ENCODE measurements at places on chromosomes 5 and 9.

GRCh38 chr5:42526179-42526578 lies 102.9 kb downstream of the GHR start:
- no peak for DNase-seq

DNA sequence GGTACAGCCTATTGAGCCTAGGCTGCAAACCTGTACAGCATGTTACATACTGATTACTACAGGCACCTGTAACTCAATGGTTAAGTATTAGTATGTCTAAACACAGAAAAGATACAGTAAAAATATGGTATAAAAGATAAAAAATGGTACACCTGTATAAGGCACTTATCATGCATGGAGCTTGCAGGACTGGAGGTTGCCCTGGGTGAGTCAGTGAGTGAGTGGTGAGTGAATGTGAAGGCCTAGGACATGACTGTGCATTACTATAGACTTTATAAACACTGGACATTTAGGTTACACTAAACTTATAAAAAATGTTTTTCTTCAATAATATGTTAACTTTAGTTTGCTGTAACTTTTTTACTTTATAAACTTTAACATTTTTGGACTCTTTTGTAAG lies 171.3 kb downstream of the SLC28A3 start:
- no peak for DNase-seq

DNA sequence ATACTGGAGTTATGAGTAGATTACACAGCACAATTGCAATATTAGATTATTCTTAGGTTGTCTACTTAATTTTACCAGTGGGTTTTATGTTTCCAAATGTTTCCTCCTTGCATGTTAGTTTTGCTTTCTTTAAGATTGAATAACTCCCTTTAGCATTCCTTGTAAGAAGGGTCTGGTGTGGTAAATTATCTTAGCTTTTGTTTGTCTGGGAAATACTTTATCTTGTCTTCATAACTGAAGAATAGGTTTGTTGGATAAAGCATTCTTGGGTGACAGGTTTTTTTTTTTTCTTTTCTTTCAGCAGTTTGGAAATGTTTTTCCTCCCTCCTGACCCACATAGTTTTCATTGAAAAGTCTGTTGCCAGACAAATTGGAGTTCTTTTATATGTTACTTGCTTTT lies 531.1 kb downstream of the ANXA1 start:
- DNase-seq, result no peak

DNA sequence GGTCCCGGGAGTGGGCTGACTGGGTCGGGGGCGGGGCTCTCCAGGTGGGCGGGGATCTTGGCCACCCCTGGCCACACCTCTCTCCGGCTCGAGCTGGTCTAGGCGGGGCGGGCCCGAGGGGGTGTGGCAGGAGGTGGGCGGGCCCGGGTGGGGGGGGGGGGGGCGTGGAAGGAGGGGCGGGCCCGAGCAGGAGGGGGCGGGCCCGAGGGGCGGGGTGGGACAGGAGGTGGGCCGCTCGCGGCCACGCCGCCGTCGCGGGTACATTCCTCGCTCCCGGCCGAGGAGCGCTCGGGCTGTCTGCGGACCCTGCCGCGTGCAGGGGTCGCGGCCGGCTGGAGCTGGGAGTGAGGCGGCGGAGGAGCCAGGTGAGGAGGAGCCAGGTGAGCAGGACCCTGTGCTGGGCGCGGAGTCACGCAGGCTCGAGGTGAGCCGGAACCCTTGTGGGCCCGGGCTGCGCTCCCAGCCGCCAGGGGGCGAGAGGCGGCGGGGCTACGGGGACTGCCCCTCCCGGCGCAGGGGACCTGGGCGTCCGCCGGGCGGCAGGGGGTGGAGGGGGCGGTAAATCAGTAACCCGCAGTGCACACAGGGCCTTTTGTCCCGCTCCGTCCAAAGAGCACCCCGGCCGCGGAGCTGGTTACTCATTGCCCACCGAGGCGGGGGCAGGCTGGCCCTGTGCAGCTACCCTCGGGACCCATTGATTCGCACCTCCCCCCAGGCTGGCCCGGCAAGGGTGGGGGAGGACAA lies at the start of gene FGFR4:
Gene FGFR4, plus strand, starts transcription at position 262 of the 744 bp plus-strand sequence. CDS start 2,688 bp downstream, outside the sequence.
- peak; percentile 29 for DNase-seq

DNA sequence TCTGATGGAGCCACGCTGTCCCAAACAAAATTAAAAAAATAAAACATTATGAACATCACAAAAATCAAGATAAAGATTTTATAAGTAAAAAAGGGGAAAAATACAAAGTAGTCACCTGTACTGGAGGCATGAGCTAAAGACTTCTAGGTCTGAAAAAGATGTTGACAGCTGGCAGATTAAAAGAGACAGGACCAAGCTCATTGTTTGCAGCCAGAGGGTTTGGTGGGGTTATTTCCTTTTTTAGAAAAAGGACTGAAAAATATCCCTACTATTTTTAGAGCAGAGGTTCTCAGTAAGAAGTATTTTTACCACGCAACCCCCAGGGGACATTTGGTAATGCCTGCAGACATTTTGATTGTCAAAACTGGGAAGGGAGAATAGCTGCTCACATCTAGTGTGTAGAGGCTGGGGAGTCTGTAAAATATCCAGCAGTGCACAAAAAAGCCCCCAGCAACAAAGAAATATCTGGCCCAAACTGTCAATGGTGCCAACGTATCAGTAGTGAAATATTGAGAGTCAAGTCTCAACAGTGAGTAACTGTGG lies 353.4 kb downstream of the TLE1 start:
- no peak for DNase-seq

DNA sequence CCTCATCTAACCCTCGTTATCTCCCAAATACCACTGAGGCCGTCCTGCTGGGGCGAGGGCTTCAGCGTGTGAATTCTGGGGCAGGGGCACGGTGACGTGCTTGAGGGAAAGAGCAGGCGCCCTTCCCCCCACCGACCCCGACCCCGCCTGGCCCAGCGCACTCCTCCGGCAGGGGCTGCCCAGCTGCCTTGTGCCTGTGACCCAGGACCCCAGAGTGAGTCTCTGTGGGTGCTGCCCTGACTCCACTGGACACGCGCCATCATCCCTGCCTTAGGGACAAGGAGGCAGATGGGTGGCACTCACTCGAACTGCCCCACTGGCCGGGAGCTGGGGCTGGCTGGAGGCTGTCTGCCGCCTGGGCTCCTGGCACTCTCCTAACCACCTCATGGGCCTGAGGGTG lies 136.2 kb upstream of the LPCAT1 start:
- no peak for DNase-seq

GRCh38 chr9:103474156-103474555 lies 479.0 kb downstream of the CYLC2 start:
- DNase-seq, result no peak

GRCh38 chr9:19342947-19343346 lies 37.1 kb downstream of the RPS6 start:
- no peak for DNase-seq

DNA sequence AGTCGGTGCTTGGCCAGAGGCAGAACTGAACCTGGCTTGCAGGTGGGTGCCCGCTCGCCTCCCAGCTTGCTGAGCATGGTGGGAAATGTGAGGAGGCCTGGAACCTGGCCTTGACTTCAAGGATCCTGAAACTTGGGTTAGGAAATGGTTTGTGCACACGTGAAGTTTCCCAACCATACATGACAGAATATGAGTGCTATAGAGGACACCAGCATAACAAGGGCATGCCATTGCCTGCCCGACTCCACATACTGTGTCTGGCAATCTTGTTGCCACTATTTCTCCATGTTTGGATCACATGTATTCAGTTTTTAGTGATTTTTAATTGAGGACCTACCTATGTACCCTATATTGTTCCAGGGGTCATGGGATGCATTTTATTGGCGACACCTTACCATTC lies 177.6 kb upstream of the ANKRD55 start:
- DNase-seq, result no peak

DNA sequence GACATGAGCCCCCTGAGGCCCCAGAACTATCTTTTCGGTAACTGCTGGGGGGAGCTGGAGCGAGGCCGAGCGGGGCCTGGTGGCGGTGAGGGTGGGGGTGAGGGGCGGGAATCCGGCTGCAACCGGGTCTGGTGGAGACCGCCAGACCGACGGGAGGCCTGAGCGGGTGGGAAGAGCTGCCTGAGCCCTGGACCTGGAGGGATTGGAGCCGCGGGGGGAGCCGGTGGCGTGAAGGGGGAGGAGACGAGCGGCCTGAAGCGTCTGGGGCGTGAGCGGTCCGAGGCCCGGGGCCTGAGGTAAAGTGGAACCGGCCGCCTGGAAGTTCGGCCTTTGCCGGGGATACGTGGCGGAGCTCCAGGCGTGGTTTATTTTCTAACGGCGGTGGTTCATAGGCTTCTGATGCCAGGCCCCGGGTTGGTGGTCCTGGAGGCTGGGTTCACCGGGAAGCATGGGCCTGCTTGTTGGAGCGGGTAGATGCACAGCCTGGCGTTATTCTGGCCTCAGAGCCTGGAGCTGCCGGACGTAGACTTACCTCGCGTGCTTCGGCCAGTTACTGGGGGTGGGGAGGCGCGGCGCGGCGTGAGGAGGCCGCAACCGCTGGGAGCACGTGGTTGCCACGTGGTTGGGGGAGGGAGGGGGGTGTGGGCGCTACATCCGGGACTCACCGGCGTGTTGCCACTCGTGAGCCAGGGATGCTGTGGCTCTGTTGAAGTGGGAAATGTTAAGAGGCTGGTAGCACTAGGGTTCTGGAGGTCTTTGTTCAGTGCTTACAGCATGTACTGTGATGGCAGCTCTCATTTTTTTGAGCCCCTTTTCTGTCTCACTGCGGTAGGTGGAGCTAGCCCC lies 544 bp downstream of the NPM1 start:
- DNase-seq, result peak; percentile 86

DNA sequence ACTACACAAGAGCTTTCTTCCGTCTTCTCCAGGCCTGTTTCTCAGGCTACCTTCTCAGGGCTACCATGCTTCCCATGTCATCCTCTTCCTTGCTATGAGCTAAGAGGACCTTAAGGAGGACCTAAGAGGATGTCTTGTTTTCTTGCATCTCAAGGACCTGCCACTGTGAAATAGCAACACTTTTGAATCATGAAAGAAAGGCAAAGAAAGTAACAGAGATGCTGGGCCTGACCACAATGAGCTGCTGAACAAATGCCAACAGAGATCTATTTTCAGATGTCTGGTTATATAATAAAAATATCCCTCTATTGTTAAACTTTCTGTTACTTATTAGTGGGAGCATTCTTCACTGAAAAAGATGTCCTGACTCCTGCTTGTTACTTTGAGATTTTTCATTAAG lies 36.7 kb upstream of the ANXA1 start:
- DNase-seq, result no peak

DNA sequence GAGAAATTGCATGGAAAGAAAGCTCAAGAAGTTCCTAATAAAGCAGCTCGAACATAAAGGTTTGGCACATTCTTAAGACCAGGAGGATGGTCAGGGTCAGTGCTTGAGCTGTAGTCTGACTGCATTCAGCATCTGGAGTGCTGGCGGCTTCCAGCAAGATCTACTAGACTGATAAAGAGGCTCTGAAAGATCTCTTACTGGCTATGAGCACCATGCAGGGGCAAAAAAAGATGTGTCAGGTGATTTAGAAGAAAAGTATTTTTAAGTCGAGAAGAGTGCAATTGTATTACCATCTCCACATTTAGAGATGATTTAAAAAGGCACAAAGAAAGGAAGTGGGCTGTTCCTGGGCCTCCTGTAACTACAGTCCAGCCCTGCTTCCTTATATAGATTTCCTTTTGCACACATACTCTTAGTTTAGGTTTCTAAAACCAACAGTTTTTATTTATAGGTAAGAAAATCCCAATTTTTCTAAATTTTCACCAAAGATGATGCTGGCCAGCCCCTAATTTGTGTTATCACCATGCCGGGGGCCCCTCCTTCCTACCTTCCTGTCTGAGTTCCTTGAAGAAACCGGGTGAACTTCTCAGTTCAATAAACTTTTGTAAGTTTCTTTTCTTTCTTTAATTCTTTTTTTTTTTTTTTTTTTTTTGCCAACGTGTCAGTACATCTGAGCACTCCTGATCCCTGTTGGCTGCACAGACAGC lies 65.9 kb upstream of the PLPP1 start:
- no peak for DNase-seq

GRCh38 chr5:174610968-174611367 lies 113.4 kb upstream of the MSX2 start:
- no peak for DNase-seq

GRCh38 chr9:95801797-95802196 lies 73.7 kb upstream of the ERCC6L2 start:
- DNase-seq, result no peak

DNA sequence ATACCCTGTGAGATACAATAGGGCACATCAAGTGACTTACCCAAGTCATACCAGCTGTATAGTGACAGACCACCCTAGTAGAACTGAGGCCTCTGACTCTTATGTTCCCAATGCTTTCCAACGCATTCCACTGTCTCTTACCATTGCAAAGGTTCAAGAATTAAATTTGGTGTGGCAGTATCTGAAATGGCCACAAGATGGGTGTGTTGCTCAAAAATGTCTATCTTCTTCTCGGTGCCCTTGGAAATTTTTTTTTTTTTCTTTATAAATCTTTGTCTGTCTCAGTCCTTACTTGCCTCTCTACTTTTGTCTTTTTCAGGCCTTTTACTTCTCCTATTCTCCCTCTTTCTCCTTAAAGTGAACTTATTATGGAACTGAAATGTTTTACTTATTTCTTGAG lies 48.4 kb downstream of the GPR21 start:
- no peak for DNase-seq

- no peak for DNase-seq
Measured at GRCh38 chr9:126720661-126721563, 83.9 kb upstream of the ZBTB43 start.

DNA sequence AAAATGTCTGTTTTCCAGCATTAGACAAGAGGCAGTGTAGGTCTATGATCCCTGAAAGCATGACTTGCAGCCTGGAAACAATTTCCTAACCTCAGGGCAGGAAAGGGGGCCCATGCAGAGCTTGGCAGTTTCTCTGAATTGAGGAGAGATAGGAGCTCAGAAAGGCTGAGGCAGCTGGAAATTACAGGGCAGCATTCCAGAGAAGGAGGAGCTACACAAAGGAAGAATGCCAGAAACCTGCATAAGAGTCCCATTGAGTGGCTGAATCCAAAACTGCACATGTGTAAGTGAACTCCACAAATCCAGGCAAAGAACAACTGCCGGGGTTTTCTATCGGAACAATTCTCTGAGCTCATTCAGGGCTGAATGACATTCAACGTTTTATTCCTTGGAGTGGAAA lies 346.8 kb downstream of the PIK3R1 start:
- DNase-seq, result no peak
